Mucosa of descending colon (tissue), 3 donors: ENCODE measurements at places on chromosomes 5 and 9. TPM values are rescaled to one million over a fixed set of nuclear protein-coding genes. Genes with fewer than 3 reads are reported as not detected.

GRCh38 chr9:32306006-32306405, 78.4 kb upstream of the ACO1 start:
- no peak for DNase-seq

GRCh38 chr5:55934115-55934613, 60.6 kb downstream of the IL6ST start:
- no peak for DNase-seq

GARNL3 gene
- total RNA-seq: 5.4 TPM

DNA sequence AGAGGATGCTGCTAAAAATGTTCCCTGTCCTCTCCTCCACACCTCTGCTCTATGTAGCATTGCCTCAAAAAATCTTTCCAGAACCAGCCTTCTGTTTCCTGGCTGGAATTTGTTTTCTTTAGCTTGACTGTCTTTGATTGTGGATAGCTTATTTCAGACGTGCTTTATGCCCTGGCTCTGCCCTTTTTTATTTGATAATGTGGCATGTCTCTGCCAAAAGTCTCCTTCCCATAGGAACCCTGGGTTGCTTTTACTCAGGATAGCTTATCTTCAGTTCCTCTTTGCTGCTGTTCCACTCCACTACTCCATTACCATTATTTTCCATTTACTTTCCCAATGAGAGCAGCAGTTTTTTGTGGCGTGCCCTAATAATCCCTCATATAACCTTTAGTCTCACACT, 885 bp upstream of the TMEM252 start:
- no peak for DNase-seq

RASGRF2 gene
- total RNA-seq: 8.0 TPM
